Activated T-helper 1 cell treated with anti-CD3 and anti-CD28 coated beads, Interleukin-2, amount 50 U/mL, for 16 hours (primary cell): ENCODE measurements at places on chromosomes 7 and 10.

DNA sequence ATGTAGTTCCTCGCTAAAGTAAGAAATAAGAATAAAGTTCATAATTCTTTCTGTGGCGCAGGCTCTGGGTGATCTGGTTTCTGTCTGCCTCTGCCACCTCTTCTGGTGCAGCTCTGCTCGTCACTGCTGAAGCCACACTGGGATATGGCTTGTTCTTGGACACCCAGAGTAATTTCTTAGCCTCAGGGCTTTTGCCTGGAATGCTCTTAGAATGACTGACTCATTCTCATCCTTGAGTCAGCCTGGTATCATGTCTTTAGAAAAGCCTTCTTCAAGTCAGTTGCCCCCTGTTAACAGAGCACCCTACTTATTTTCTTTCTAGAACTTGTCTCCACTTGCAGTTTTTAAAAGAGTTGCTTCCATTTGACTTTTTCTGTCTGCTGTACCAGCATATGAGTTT, 2.0 kb downstream of the ZSCAN25 start:
- no peak for DNase-seq

DNA sequence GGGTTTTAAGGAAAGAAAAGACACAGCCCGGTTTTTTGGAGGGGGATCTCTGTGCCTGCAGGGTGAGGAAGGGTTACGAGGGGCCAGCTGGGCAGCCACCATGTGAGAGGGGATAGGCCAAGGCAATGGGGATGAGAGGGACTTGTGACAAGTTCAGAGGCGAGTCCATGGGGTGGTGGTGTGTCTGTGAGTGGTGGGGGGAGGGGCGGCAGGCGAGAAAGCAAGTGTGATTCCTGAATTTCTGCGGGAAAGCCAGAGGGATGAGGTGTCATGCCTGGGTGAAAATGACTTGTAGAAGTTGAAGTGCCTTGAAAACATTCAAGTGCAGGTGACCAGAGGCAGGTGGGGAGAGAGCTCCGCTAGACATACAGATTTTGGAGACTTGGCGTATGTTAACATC, 61.0 kb upstream of the RNF32 start:
- DNase-seq = no peak

DNA sequence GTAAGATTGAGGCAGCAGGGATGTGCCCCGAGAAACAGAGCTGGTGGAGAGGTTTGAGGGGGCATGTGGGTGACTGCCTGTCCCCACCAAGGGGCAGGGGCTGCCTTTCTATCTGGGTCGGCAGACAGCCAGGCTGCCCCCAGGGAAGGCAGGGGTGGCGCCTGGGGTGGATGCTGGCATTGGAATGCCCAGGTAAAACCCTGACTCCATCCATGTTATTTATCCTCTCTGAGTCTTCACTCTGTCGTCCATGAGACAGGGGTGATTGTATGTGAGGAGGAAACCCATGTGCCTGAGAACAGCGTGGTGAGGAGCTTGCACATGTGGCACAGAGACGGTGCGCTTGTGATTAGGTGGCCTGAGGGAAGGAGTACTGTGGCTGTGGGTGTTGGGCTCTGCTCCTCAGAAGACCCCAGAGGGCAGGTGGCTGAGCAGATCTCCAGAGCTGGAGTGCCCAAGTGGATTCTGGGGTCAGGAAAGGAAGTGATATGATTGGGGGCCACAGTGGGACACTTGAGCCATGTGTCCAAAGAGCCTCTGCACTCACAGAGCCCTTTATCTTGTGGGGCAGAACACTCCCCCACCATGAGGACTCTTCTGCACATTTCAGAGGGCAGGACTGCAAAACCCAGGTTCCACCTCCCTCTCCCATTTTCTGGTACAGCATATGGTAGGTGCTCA, 100.4 kb upstream of the RET start:
- peak; percentile 2 for DNase-seq

- DNase-seq = no peak
Measured at GRCh38 chr10:4344492-4344994, 481.5 kb upstream of the AKR1E2 start.

DNA sequence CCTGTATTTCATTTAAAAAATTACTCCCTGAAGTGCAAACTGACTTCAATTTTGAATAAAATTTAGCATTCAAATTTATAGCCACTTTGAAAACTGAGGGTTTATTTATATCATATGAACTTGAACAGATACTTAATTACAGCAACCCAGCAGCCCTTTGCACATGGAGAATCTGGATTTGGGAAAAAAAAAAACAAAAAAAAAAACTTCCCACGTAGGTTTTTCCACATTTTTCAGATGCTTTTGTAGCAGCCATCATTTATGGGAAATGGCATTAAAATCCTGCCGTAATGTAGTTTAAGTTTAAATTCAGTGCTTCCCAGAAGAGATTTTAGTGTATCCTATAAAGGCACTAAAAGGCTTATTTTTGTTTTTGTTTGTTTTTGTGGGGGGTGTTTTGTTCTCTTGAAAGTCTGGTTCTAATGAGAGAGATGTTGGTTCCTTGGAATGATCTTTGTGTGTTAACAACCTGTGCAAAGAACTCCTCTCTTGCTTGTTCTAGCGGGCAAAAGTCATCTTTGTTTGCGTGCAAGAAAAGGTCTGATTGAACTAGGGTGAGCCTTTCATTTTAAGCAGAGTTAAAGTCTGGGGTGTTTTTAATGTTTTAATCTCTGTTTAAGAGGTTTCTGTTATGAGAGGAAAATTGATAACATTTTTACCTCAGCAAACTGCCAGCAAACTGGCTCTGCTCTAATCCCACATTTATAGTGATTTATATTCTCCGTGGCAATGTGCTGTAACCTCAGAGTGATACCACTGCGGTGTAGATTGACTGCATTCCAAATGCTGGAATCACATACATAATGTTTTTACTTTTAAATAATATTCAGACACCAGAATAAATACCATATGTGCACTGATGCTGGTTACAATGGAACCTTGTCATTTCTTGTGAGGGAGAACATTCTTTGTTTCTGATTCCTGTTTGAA, 105.5 kb downstream of the WNT2 start:
- no peak for DNase-seq

GRCh38 chr10:87935290-87936141, 72.1 kb downstream of the PTEN start:
- DNase-seq = no peak

- DNase-seq = no peak
Measured at GRCh38 chr10:60139798-60140566, 233.6 kb upstream of the CCDC6 start.

DNA sequence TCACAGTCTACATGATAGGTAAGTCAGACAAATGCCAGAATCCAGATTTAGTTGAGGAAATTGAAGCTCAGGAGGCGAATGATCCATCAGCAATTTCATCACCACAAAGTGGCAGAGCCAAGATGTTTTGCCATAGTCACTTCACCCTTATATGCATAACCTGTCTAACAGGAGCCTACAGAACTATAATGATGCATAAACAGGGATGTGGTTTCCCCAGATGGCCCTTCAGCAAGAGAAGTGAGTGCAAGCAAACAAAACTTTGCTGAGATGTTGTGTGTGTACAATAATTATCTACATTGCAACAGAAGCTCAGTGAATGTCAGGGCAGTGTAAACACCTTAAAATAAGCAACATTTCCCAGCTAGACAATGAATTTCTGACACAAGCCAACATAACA, 28.6 kb downstream of the PON3 start:
- DNase-seq = no peak
